ENCODE measurements at places on chromosomes 13 and 19.

DNA sequence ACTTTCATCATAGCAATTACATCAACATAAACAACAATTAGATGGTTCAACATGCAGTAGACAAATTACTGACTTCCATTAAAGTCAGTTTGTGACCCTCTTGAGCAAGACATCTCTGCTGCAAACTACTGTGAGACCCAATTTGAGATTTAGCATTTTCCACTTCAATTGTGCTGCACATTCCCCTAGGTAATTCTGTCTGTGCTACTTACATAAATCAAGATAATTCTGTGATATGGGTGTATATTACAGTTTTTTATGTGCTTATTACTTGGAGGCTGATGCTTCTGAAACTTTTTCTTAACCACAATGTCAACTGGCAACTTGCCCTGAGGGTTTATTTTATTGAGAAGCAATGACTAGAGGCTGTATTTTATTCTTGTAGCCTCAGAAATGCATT lies 1714.4 kb downstream of the OLFM4 start:
- no peak for DNase-seq

GRCh38 chr19:1512671-1513498 lies at the start of gene ADAMTSL5:
Gene ADAMTSL5, minus strand, starts transcription at chr19:1513019. Its CDS starts 2,076 bp downstream, at chr19:1510943.
- DNase-seq: peak; percentile 49

DNA sequence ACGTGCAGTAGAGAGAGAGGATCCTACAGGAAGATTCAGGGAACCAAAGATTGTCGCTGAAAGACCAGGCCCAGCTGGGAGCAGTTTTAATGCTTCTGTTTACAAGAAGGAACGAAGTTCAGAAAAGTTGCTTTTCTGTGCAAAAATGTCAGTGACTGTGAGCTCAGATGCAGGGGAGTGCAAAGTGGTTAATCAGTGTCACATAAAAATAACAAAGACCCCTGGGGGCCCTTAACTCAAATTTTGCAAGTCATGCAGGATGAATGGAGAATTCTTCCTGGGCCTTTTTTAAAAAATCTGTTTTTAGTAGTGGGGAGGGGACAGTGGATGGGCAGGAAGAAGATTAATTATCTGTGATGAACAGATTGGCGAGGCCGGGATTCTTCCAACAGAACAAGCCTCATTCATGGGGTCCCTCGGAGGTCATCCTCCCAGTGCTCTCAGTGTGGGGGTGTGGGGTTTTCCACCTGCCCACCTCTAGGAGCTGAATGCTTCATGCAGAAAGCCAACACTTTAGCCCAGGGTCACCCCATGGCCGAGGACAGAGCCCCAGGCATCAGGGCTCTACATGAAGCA lies 167.2 kb downstream of the UQCRFS1 start:
- no peak for DNase-seq

GRCh38 chr19:39212375-39212742 lies 8.3 kb upstream of the SYCN start:
- no peak for DNase-seq
